ENCODE measurements at places on chromosomes 4 and X.
A peak's percentile ranks its signal among the peaks of the same experiment; 100 is the strongest.

GRCh38 chr4:13601048-13601447, 26.5 kb downstream of the BOD1L1 start:
- DNase-seq = no peak

DNA sequence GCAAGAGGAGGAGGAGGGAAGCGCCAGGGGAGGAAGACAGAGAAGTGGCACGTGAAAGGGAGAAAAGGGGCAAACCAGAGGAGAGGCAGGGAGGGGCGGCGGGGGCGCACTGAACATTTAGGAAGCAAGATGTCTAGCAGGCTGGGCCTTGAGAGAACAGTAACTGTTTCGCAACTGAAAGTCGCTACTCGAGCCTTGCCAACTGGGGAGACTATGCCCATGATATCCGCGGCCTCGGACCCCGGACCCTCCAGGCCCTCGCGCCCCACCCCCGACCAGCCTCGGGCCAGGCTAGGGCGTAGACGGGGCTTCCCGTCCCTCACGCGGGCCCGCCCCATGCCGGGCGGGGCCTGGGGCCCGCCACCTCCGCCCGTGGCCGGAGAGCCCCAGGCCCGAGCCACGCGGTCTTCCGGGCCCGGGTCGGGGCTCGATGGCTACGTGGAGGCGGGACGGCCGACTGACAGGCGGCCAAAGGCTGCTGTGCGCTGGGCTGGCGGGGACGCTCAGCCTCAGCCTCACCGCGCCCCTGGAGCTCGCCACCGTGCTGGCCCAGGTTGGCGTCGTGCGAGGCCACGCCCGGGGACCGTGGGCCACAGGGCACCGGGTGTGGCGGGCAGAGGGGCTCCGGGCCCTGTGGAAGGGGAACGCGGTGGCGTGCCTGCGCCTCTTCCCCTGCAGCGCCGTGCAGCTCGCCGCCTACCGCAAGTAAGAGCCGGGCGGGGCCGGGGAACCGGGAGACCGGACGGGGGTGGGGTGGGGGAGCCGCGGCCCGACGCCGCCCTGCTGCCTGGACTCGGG, at the start of gene SLC25A43:
Gene SLC25A43, plus strand, starts transcription at position 363 of the 798 bp plus-strand sequence. Its CDS starts 68 bp downstream, at position 431.
- DNase-seq = peak; percentile 29

DNA sequence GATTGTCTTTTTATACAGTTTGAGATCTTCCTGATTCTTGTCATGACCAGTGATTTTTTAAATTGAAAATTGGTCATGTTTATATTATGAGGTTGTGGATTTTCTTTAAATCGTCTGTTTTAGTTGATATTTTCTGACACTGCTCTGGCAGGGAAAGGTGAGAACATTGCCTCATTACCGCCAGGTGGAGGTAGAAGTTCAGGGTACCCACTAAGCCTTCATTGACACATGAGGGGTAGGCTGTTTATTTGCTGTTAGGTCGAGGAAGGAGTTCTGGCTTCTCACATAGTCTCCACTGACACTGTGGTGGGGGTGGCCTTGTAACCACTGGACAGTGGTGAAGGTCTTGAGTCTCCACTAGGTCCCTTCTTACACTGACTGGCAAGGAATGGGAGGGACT, 117.6 kb upstream of the GPR101 start:
- DNase-seq = no peak

- no peak for DNase-seq
These were observed 132.6 kb downstream of the SCFD2 start for GRCh38 chr4:53233114-53233795.

- DNase-seq = no peak
These were observed 856.9 kb upstream of the FRG1 start for GRCh38 chr4:189083769-189084168.

DNA sequence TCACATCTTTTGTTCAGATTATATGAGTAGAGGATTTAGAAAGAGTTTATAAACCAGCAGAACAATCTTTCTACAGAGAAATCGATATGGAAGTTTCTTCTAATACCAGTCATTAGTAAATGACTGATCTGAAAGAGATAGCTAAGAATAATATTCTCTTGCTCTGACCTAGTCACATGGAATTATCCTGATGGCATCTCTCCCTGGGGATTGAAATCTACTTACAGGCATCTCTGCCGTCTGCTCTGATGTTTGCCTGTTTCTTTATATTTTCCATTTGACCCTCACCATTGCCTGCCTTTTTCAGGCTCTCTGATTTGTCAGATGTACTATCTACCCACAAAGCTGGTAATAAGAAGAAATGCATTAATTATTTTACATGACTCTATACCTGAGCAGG, 1157.3 kb downstream of the PCDH7 start:
- peak; percentile 19 for DNase-seq

DNA sequence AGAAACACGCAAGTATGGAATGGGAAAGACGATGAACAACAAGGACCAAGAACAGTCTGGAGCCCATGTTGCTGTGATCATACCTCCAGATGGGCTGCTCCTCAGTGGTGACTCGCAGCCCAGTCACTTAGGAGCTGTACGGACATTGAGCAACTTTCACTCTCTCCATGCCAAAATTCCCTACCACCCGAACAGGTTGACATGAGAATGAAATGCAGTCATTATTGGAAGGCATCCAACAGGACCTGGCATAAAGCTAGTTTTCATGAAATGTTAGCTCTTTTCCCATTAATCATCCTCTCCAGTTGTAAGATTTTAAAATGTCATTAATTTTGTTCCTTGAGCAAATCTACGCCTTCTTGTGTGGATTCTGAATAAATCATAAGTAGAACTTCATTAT, 82.7 kb upstream of the GPM6B start:
- DNase-seq = peak; percentile 10

DNA sequence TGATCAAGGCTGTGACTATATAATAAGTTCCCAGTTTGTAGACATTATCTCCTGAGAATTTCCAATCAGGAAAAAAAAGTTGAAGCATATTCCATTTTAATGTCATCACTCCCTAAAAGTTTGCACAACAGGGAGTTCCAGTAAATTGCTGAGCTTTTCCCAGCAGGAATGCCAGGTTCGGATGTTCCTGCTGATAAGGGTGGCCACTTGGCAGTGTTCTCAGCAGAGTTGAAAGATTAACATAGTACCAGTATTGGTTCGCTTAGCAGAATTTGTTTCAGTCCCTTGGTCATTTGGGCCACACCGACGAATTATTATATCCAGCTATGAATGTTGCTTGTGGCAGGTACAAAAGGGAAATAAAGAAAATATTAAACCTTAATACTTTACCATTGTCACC, 5.2 kb upstream of the CXCL2 start:
- no peak for DNase-seq

- peak; percentile 70 for DNase-seq
These were observed 26.8 kb upstream of the TMEM184C start for GRCh38 chr4:147590249-147590920.

GRCh38 chr4:85946821-85947220, 413.0 kb downstream of the MAPK10 start:
- DNase-seq = no peak

DNA sequence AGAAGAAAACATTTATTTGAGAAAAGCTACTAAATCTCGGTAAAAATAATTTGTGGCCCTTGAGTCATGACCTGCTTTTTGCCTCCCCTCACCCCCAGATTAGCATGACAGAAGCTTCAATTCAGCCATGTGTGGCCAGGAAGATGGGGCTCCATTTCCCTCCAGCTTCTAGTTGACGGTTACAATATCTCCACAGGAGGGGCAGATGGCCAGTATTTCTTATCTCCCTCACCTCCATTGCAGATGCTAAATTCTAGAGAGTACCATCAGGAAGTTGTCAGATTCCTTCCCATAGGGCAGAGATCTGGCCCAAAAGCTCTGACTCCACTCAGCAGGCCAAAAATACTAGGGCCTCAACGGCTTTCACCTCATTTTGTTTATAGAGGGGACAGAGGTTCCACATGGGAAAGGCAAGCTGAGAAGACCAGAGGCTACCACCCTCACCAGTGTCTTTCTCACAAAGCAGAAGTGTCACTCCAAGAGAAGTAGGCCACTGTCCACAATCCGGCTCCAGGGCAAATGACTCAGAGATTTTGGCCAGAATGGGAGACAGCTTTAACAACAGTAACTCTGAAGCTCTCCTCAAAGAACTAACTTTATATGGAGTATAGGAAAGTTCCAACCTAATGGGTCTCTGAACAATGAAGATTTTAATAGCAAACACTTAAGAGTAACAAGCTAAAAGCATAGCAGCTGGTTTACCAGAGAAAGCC, 108.3 kb downstream of the TBC1D19 start:
- DNase-seq = no peak

- peak; percentile 20 for DNase-seq
These were observed 113.2 kb downstream of the ATP10D start for GRCh38 chr4:47598320-47598719.

DNA sequence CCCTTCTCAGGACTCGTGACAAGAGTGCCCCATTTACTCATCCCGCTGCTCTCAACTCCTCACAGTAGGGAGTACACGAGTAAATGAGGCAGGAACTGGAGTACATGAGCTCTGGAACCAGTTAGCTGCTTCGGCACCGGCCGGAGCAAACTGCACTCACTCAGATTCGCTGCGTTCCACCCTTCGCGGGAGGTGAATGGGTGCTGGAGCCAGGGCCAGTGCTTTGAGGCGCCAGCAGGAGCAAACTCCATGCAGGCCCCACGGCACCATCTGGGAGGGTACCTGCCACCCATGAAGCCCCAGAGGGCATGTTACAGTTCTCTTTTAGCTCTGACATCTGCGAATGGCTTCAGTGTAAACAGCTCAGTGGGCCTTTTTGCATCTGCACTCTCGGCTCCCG, 315.5 kb upstream of the GK2 start:
- no peak for DNase-seq

- DNase-seq = no peak
These were observed 88.5 kb downstream of the MTMR1 start for GRCh38 chrX:150781677-150782076.

- no peak for DNase-seq
These were observed 56.9 kb upstream of the GPRIN3 start for GRCh38 chr4:89364541-89364940.

- no peak for DNase-seq
These were observed 32.6 kb downstream of the ABHD18 start for GRCh38 chr4:127997534-127998388.

- no peak for DNase-seq
These were observed 114.8 kb upstream of the VAMP7 start for GRCh38 chrX:155766321-155766720.

DNA sequence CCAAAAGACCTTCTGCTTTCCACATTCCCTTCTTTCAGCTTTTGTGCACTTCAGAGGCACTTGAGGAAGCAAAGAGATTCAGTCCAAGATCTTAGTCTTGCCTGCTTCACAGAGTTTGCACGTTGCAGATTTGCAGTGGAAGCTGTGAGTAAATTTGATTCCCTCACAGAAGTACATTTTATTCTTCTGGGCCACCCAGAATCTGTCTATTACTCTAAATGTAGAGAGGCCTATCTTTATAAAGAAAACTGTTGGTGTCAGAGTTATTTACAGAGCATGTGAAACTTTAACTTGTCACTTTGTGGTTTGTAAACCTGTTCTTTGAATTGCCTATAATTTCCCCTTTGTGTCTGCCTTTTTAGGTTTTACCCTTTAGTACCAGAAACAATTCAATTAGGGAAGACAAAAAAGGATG, 15.5 kb downstream of the SPRY1 start:
- no peak for DNase-seq

GRCh38 chrX:13658602-13659001, 5.7 kb downstream of the TCEANC start:
- no peak for DNase-seq

- DNase-seq = no peak
These were observed 170.3 kb downstream of the MOSPD2 start for GRCh38 chrX:15043538-15043937.

DNA sequence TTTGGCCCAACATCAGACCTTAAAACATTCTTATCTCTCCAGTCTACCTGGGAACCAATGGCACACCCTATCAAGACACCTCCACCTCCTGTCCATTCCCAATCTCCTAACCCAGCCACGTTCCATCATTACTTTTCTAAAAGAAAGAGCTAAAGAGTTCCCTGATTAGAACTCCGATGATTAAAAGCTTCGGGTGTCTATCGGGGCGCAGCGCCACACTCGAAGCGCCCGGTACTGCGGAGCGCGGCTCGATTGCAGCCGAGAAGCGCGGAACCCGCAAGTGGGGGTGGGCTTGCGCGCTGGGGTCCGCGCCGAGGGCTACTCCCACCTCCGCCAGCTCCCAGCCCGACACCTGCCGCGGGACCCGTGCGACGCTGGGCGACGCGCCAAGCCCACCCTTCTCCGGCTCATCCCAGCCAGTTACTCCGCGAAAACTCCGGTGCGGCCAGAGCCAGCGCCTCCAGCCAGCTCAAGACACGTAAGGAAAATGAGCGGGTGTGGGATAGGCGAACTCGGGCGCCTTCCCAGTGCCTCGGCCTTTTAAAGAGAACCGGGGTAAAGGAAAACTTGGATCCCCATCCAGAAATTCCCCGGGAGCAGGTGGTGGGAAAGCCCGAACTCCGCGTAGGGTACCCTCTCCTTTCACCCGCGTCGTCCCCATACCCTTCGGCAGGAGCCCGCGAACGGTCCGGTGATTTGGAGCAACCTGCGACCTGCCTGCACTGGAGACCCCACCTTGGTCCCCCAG, 593 bp downstream of the NPY1R start:
- DNase-seq = peak; percentile 27

- DNase-seq = peak; percentile 64
These were observed 94.9 kb upstream of the TBC1D9 start for GRCh38 chr4:140851032-140851636.

- no peak for DNase-seq
These were observed 45.4 kb downstream of the FGFRL1 start for GRCh38 chr4:1056671-1057402.

DNA sequence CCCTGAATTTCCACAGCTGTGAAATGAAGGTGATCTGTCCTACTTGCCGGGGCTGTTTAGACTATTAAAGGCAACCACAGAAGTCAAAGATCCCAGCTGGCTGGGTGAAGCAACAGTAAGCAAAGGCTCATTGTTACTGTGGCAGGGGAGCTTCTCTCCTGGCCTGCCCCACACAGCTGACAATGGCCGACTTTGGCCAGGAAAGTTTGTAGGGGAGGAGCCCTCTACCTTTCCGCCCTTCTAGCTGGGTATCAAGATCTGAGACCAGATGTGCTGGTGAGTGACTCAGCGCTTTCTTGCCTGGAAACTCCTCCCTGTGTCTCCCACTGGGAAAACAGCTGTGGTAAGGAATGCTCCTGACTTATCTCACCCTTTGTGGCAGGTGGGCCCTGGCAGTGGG, 21.1 kb downstream of the RASSF6 start:
- no peak for DNase-seq

- DNase-seq = no peak
These were observed 173.7 kb downstream of the RPA4 start for GRCh38 chrX:97057349-97057909.

DNA sequence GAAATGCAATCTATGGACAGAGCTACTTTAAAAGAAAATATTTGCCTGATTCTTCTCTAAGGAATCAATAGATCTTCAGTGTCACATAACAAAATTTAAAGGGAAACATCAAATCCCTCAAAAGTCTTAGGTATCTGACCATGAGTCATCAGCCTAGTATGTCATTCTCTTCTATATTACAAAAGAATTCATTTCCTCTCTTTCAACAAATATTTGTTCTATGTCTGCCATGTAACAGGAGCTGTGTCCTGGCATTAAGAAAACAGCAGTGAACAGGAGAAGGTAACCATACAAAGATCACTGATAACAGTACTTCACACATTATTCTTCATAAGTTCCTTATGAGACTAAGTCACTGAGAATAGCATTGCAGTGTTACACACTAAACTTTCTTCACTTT, 243.6 kb upstream of the DKK2 start:
- no peak for DNase-seq
